Stimulated activated CD8-positive, alpha-beta memory T cell treated with anti-CD3 and anti-CD28 coated beads, Interleukin-4, amount 100 ng/mL, for 1 hour (primary cell): ENCODE measurements at places on chromosomes 16 and 17.

GRCh38 chr17:80097127-80097621 lies 4.2 kb upstream of the GAA start:
- DNase-seq, result no peak

- DNase-seq, result no peak
Observed at GRCh38 chr17:60006160-60006559, 41.6 kb upstream of the RNFT1 start.

- no peak for DNase-seq
Observed at GRCh38 chr17:17075125-17075781, 33.0 kb downstream of the MPRIP start.

DNA sequence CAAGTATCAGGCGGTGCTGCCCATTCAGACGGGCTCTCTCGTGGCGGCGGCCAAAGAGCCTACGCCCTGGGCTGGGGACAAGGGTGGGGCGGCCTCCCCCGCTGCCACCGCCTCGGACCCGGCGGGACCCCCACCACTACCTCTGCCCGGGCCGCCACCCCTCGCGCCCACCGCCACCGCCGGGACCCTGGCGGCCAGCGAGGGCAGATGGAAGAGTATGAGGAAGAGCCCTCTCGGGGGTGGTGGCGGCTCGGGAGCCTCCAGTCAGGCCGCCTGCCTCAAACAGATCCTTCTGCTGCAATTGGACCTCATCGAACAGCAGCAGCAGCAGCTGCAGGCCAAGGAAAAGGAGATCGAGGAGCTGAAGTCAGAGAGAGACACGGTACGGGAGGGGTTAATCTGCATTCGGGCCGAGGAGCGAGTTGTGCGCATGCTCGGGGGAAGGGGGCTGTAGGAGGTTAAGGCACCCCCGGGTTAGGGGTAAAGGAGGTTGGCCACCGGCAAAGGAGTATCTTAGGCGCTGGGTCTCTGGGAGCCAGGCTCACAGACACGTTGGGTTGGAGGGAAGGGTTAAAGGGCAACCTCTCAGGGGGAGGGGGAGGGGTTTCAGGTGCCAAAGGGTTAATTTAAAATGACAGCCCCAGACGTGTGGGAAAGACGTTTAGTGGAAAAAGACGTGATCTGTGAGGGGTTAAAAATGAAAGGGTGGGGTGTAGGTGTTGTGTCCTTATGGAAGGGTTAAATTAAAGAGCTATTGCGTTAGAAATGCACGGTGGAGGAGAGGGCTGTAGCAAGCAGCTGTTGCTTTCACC lies 1.4 kb downstream of the MSL1 start:
- DNase-seq, result no peak

- DNase-seq, result no peak
Observed at GRCh38 chr17:76561799-76562268, 22.0 kb downstream of the PRCD start.

DNA sequence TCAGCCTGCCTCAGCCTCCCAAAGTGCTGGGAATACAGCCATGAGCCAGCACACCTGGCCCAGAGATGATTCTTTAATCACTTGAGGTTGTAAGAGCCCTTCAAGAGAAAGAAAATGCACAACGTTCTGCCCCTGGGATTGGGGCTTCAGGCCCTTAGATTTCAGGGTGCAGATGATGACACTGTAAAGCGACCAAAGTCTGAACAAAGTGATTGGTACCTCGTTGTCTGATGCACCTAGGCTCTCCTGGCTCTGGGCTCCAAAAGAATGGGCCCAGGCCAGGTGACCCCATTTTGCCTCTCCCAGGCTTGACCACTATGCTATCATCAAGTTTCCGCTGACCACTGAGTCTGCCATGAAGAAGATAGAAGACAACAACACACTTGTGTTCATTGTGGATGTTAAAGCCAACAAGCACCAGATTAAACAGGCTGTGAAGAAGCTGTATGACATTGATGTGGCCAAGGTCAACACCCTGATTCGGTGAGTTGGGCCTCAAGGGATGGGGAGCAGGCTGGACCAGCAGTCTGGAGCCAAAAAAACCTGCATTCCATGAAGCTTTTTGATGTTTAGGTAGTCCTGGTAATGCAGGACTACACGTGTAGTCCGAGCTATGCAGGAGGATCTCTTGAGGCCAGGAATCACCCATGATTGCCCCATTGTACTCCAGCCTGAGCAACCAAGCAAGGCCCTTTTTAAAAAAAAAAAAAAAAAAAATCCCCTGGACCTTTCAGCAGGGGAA lies 2.8 kb downstream of the RPL23A start:
- no peak for DNase-seq

DNA sequence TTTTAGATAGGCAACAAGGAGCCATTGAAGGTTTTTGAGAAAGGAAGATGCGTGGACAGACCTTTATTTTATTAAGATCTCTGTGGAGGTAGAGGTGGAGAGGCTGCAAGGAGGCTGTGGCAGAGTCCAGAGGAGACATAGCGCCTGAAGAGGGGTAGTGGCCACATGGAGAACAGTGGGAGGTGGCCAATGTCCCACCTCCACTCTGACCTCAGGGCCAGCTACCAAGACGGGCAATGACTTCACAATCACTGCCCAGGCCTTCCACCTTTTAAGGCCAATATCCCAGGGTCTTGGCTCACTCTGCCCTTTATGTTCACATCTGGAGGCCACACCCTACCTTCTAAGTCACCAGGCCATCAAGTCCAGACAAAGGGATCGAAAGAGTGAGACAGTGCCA lies at the start of gene C16orf78:
Gene C16orf78, plus strand, starts transcription at position 301 of the 400 bp plus-strand sequence. CDS start 136 bp downstream, outside the sequence.
- no peak for DNase-seq

DNA sequence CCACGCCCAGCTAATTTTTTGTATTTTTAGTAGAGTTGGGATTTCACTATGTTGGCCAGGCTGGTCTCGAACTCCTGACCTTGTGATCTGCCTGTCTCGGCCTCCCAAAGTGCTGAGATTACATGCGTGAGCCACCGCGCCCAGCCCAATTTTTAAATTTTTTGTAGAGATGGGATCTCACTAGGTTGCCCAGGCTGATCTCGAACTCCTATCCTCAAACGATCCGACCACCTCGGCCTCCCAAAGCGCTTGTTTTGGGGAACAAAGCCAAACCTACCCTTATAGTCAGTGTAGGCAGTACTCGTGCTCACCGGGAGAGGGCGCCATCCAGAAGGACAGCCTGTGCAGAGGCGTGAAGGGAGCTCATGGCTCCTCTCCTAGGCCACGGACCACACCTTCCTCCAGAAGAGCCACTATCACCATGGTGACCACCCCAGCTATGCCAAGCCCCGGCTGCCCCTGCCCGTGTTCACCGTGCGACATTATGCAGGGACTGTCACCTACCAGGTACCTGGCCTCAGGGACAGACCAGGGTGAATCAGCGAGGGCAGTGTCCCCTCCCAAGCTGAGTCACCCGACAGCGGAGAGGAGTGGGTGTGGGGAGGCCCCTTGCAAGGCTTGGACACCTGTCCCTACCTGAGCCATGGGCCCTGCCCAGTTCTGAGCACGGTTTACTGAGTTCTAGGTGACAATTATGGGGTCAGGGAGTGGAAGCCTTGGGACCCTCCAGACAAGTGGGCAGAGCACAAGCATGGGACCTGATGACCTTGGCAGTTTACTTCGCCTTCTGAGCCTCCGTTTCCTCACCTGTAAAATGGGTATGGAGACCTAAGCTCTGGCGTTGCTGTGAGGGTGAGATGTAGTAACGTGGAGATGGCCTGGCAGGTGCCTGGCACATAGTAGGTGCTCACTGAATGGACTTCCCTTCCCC lies 13.7 kb downstream of the MYO15B start:
- DNase-seq, result no peak

- DNase-seq, result no peak
Observed at GRCh38 chr17:55086635-55087058, 118.1 kb downstream of the STXBP4 start.

- DNase-seq, result no peak
Observed at GRCh38 chr17:18235743-18236256, 10.4 kb downstream of the LLGL1 start.

DNA sequence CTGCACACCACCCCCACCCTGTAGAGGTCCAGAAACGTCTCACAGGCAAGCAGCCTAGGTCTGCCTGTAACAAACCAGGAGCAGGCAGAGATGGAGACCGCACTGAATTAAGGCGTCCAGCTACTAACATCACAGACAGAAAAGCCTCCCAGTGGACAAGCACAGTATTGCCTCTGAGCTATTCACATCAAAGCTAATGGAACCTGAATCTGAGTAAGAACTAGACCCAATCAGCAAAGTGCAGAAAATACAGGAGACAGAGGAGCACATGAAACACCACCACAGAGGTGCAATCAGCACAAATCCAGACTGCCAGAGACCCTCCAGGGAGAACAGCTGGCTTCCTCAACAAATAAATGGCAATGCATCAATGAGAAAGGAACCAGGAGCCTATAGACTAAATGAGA lies 22.2 kb upstream of the PEMT start:
- DNase-seq, result no peak

GRCh38 chr17:59607817-59608403 lies 11.8 kb upstream of the CLTC start:
- no peak for DNase-seq

GRCh38 chr17:2405247-2405926 lies 4.5 kb upstream of the MNT start:
- no peak for DNase-seq

GRCh38 chr16:50248845-50249244 lies 17.5 kb upstream of the ADCY7 start:
- DNase-seq, result no peak

GRCh38 chr17:62641153-62641552 lies 13.7 kb downstream of the MRC2 start:
- DNase-seq, result no peak
